Cerebellar nuclear complex (tissue), 1 donor: ENCODE measurements at places on chromosomes 13 and 19.

- no peak for DNase-seq
Measured at GRCh38 chr19:49499030-49499670, 2.9 kb downstream of the RPS11 start.

DNA sequence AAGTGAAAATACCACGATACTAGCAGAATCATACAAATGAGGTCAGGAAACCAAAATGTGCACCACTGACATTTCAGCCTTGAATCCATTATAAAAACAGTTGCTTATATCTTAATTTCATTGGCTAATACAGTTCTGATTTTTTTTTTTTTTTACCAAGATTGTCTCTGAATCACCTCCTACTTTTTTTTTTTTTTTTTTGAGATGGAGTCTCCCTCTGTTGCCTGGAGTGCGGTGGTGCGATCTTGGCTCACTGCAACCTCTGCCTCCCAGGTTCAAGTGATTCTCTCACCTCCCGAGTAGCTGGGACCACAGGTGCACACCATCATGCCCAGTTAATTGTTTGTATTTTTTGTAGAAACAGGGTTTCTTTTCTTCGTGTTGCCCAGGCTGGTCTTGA lies 270.2 kb downstream of the LMO7 start:
- no peak for DNase-seq

- DNase-seq: no peak
Measured at GRCh38 chr13:64248371-64249065, 2832.9 kb upstream of the PCDH20 start.

GRCh38 chr19:34428549-34429285 lies 536 bp downstream of the UBA2 start:
- no peak for DNase-seq

DNA sequence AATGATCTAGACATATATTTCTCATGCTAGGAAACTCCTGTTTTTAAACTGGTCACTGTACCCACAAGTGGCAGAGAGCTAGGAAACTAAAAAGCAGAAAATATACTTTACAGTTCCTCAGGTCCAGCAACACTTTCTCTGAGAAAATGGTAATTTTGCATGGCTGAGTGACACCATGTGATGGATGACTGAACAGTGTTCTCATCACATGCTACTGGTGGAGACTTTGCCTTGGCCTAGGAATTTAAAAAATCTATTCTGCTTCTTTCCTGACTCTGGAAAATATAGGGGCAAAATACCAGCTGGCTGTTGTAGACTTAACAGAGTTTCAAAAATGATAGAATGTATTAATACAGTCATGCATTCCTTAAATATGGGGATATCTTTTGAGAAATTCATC lies 50.0 kb downstream of the LATS2 start:
- DNase-seq: no peak

DNA sequence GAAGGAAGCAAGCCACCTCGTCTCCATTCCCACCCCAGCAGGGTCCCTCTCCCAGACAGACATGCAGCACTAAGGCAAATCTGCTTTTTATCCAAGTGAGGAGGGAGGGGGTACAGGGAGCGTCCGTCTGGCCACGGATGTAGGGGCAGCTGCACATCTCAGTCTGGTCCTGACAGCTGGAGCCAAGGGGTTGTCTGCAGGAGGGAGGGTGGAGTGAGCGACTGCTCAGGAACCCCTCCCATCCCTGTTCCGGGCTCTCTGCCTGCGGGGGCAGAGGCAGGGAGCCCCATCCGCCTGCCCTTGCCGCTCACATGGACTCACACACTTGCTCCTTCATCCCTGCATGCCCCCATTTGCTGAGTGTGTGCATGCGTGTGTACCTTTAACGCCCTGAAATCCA lies 2.5 kb downstream of the TMEM190 start:
- DNase-seq: no peak

DNA sequence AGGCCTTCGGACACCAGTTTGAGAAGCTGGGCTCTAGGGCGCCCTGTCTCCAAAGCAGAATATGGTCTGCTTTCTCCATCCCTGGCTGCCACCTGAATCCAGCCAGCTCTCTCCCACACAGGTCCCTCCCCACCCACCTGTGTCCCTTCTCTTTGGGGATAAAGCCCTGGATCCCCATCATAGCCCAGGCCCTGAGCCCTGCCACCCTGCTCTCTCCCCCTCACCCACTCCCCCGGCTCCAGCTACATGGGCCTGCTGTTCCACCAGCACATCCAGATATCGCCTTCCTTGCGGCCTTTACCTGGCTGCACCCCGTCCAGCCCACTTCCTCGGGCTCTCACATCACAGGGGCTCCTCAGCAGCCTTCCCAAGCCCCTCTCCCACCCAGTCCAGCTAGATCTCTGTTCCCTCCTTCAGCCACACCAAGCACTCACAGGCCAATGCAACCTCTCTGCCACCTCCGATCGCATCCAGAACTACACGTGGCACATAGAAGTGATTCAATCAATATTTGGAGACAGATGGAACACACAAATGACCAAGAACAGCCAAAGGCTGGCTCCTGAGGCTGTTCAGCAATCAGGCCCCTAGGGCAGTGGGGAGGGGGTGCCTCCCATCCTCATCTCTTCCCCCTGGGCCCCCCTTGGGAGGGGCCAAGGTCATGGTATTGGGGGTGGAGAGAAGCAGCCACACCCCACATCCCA lies 7.6 kb downstream of the AKT2 start:
- no peak for DNase-seq

DNA sequence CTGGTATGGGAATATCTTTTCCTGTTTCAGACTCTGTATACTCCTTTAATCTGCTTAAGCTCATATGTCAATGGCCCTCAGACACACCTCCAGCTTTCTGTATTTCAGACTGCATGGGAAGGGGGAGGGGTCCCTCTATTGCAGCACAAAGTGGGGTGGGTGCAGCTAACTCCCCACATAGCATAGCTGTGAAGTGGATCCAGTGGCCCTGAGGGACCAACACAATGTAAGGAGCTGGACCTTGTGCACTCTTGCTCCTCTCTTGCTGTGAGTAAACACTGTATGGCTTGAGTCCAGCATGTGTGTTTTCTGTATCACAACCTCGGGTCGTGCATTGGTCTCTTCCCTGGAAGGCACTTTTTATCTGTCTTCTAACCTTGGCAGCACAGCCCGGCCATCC lies 669.9 kb downstream of the PCDH9 start:
- no peak for DNase-seq

DNA sequence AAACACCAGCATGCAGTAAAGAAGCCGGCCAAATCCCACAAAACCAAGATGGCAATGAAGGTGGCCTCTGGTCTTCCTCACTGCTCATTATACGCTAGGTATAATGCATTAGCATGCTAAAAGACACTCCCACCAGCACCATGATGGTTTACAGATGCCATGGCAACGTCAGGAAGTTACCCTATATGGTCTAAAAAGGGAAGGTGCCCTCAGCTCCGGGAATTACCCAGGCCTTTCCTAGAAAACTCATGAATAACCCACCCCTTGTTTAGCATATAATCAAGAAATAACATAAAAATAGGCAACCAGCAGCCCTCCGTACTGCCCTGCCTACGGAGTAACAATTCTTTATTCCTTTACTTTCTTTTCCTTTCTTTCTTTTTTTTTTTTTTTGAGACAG lies 21.1 kb upstream of the PLEKHF1 start:
- no peak for DNase-seq

GRCh38 chr13:60720590-60720989 lies 323.6 kb downstream of the TDRD3 start:
- no peak for DNase-seq

- DNase-seq: no peak
Measured at GRCh38 chr19:55454787-55455243, 6.6 kb downstream of the ISOC2 start.

GRCh38 chr19:44689290-44690130 lies 9.4 kb upstream of the CEACAM16 start:
- no peak for DNase-seq

DNA sequence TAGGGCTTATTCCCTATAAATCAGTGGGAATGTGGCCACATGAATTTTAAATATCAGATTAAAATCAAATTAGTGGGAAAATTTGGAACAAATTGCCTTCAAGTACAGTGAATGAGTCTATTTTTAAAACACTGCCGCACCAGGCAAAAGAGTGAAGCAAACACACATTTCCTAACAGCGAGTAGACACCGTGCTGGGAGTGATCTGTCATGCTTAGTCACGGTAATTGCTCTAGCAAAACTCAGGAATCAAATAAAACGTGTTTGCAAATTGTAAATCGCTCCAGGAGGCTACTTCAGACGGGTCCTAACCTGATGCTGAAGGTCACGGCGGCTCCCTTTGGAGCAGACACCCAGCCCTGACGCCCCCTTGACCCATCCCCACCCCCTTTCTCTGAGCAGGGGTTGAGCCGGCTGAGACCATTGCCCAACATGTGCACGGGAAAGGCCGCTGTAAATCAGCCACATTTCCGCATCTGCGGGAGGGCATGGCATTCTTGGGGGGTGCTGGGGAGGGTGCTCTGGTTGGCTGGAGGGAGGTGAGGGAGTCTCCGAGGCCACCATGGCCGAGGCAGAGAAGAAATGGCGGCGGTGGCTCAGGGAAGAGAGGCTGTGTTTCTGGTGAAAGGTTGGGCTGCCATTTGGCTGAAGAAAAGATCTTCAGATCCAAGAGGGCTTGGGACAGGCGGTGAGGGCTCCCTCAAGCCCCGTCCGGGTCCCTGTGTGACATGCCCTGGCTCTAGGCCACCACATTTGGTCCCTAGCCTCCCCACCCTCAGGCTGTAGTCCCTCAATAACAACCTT lies 8.9 kb downstream of the CEBPA start:
- no peak for DNase-seq

- no peak for DNase-seq
Measured at GRCh38 chr13:73283636-73284035, 224.8 kb downstream of the KLF5 start.

GRCh38 chr19:40716031-40716481 lies 630 bp downstream of the COQ8B start:
- no peak for DNase-seq

GRCh38 chr19:52653161-52653560 lies 15.0 kb upstream of the ZNF83 start:
- no peak for DNase-seq

DNA sequence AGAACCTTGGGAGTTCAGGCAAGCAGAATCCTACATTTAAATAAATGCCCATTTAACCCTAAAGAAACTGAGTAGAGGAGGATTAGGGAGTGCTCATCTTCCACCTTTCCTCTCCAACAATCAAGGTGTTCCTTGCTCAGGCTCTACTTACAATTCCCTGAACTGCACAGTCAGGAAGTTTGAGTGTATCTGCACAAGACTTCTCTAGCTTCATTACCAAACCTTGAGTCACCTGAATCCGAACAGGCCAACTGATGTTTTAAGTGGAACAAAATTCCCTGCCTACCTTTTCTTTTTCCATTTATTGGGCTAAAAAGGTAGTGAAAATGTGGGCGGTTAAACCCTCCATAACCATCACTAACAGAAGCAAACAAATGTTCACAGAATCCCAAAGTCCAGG lies 78.3 kb downstream of the FOXO1 start:
- DNase-seq: no peak

- no peak for DNase-seq
Measured at GRCh38 chr13:51801631-51802099, 2.3 kb downstream of the DHRS12 start.

DNA sequence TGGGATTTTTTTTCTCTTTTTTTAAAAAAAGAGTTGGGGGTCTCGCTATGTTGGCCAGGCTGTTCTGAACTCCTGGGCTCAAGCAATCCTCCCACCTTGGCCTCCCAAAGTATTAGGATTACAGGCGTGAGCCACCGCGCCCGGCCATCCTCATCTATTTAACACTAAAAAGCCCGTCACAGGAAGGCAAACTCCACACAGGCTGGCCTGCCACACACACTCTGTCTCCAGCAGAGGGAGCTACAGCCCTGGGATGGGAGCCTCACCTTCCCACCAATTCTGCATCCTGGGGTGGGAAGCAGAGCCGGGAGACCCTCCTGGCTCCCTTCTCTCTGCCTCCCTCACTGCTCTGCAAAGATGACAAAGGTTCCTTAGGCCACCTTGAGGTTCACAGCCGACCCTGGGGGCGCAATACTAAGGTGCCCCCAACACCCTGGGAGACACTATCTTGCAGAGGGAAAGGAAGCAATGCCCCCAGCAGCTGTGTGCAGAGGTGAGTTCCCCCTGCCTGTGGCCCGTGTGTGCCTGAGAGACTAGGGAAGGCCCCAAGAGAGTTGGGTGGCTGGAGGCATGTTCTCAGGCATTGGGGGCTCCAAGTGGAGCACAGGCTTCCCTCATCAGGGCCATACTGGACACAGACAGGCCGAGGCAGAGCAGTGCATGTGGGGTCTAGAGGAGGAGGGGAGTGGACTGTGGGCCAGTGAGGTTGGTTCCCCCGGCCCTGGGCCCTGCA lies 27.4 kb upstream of the TIMM44 start:
- no peak for DNase-seq

DNA sequence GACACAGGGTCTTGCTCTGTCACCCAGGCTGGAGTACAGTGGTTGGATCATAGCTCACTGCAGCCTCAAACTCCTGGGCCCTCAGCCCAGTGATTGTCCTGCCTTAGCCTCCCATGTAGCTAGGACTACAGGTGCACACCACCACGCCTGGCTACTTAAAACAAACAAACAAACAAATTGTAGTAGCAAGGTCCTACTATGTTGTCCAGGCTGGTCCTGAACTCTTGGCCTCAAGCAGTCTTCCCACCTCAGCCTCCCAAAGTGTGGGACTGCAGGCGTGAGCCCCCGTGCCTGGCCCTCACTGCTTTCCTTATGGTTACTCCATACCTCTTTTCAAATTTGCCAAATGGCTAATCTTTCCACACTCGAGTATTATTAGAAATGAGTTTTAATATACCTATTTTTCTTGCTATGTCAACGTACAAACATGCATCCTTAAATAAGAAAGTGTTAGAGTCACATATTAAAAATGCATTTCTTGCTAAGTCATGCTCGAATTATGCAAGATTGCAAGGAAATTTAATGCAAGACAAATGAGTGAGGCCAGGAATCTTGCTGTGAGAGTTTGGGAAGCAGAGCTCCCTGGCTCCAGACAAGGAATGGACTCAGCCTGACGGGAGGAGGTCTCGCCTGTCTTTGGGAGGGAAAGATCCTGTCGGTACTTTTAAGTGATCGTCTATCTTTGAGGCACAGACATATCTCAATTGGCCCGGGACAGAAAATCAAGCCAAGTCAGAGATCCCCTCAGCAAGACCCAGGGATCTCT lies 39.4 kb downstream of the RFX2 start:
- DNase-seq: no peak

GRCh38 chr13:24148414-24149235 lies 11.9 kb upstream of the SPATA13 start:
- DNase-seq: no peak
